Myocyte (in vitro differentiated cells): ENCODE measurements at places on chromosomes 2 and 18.

DNA sequence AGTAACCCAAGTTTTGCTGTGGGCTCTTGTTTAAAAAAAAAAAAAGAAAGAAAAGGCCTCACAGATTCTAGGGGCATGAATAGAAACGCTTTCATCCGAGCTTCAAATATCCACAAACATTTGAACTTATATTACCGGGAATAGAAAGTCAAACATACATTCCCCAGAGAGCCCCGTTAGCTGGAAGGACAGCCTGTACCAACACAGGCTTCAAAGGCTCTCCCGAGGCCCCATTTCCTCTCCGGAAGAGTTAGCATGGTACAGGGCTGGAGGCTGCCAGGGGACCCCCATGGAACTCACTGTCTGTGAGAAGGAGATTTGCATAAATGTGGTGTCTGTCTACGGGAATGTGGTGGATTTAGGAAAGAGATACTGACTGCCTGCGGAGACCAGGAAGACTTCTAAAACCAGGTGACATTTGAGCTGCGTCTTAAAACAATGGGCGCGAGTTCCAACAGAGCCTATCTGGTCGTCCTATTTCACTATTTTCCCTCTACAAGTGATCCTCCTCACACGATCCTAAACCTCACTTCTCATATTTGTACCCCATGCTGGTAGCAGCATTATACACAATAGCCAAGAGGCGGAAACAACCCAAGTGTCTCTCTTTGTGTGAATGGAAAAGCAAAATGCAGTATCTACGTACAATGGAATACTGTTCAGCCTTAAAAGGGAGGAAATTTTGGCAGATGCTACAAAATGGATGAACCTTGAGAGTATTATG is 820 bp upstream of the MATN3 start:
- DNase-seq: no peak

DNA sequence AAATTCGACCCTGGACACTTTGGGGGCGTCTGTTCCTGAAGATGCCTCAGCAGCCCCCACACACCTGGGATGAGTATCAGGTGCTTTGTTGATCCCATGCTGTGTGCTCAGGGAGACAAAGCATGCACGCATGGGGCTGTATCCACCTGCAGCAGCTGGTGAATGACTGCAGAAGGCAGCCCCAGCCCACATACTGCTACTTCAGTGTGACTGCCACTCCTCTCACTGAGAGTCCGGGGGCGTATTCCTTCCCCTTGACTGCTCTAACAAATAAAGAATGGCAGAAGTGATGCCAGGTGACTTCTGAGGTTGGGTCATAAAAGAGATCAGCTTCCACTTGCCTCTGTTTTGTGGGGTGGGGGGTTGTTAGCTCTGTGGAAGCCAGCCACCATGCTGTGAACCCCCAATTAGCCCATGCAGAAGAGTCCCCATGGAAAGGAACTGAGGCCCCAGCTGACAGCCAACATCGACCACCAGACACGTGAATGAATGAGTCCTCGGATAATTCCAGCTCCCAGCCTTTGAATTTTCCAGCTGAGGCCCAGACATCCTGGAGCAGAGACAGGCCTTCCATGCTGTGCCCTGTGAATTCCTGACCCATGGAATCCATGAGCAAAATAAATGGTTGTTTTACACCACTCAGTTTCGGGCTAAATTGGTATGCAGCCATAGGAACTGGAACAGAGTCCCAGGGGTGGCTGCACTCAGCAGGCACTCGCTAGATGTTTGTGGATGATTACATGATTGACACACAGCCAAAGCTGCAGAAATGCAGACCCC is 289.3 kb downstream of the CELF4 start:
- no peak for DNase-seq

DNA sequence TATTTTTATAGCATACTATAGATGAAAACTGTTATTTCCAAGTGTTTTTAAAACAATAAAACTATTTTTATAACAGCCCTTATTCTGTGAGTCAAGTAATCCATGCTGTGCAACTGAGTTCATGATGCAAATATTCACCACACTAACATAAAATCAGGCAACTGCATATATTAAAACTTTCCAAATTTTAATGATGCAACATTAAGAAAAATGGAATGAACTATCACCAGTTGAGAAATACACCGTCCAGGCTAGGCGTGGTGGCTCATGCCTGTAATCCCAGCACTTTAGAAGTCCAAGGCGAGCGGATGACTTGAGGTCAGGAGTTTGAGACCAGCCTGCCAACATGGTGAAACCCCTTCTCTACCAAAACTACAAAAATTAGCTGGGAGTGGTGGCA is 114.5 kb downstream of the CDH2 start:
- DNase-seq: no peak

- DNase-seq: no peak
Measured at GRCh38 chr2:172596776-172597175, 40.9 kb downstream of the PDK1 start.

GRCh38 chr2:11810237-11810977 is 64.0 kb downstream of the LPIN1 start:
- no peak for DNase-seq

GRCh38 chr18:6963452-6964097 is 154.0 kb downstream of the LAMA1 start:
- DNase-seq: no peak

DNA sequence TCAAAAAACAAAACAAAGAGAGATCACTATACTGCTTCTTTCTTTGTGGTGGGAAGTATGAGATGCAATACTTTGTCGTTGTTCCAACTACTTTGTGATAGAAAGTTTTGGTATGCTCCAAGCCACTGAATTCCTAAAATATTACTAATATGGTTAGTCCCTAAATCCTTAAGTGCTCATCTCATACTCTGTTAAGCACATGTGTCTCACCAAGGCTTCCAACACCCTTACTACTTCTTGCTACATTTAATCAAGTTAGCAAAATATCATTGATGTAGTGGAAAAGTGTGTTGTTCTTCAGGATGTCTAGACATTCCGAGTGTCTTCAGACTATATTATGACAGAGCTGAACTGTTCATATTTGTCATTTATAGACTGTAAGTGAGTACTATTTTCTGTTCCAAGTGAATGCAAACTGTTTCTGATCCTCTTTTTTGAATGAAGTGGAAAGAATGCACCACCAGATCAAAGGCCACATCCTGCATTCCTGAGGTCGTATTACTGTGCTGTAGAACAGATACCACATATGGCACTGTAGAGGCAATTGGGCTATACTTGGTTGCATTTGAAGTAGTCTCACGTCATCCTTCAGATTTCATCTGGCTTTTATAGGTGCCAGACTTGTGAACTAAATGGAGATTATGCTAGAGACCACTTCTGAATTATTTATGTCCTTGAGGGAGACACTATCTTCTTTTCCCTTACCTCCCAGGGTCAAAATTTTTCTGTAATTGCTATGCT is 298.4 kb upstream of the ZNF521 start:
- DNase-seq: peak; percentile 90

DNA sequence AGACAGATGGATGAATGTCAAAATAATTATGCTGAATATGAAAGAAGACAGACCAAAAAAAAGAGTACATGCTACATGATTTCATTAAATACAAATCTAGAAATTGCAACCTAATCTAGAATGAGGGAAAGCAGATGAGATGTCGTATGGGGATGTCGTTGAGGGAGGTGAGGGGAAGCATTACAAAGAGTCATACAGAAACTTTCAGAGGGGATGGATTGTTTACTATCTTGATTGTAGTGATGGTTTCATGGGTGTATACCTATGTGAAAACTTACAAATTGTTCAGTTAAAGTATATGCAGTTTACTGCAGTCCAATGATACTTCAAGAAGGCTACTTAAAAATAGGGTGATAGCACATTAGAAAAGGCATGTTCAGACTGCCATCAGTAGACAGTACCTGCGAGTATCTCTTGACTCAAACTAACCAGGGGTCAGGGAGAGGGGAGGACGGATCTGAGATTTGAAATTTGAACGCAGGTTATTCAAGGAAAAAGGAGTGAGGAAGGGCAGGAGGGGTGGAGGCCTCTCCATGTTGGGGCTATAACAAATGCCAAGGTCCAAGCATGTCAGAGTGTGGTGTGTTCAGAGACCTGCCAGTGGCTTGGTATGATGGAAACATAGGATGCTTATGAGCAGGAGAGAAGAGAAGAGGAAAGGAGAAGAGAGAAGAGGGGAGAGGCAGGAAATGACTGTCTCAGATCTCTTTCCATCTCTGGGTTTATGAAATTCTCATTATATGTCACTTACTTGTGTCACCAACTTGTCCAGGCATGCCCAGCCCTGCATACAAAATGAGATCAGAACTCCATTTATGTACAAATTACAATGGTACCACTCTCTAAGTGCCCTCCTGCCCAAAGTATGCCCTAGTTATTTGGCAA is 257.3 kb upstream of the CXCR4 start:
- no peak for DNase-seq
